Nucleus accumbens (tissue), 56 donors: ENCODE measurements at places on chromosomes 3 and 15.

- DNase-seq: no peak
These were observed 2.5 kb upstream of the GATA2 start for GRCh38 chr3:128495435-128495970.

GRCh38 chr15:90585863-90586262 is 56.1 kb downstream of the CRTC3 start:
- no peak for DNase-seq

DNA sequence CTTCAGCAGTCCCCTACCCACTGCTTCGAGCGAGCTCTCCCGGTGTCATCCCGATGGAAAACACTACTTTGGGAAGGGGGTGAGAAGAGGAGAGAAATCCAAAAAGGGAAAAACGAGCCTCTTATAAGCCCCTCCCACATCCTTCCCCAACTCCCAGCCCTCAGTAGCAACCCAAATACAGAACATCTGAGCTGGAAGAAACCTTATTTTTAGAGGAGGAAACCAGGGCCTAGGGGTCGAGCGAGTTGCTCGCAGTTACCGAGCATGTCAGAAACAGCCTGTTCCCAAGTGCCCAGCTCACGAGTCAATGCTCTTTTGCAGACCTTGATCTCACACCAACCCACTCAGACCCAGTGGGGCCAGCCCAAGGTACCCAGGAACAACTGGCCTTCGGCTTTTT is 14.2 kb downstream of the RBPMS2 start:
- DNase-seq: no peak

DNA sequence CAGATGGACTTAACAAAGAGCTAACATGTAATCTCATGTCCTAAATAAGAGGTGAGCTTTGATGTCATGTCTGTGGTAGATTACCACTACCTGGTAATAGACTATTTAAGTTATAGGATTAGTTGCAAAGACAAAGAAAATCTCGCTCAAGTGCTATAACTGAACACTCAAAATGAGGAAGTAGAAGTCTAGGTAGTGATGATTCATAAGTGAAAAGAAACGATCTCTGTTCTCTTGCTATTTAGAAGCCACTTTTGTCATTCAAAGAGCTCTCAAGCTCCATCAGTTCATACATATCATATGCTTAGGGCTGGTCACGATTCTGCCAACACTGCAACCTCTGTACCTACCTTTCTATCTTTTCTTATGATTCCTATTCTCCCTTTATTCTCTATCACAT is 110.9 kb downstream of the EDEM1 start:
- no peak for DNase-seq
